ENCODE measurements at places on chromosomes 4 and X.

DNA sequence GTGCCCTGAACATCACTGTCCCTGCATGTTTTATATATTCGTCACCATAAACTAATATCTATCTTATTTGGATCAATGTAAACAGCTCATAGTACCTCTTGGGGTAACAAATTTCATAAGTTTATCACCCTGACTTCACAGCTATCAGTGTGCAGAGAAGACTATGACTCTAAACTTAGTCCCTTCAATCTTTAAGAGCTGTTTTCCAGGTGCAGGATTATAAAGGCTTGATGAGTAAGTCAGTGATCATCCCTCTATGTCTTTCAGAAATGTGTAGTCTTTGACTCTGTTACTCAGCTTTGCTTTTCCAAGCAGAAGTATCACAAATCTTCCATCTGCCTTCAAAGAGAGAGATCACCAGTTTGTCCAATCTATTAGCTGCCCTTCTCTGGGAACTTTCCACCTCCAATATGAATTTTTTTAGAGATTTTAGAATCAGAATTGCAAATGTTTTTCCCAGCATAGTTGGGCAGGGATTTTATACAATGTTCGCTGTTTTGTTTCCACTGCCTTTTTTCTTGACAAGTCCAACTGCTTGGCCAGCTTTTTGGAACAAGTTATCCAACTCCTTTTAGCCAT is 45.1 kb upstream of the TSPAN7 start:
- no peak for DNase-seq

- DNase-seq, result no peak
Measured at GRCh38 chr4:59987289-59987688, 1212.8 kb upstream of the ADGRL3 start.

GRCh38 chr4:181194096-181194495 is 1049.1 kb upstream of the TENM3 start:
- DNase-seq, result no peak

- DNase-seq, result no peak
Measured at GRCh38 chrX:123357941-123358340, 173.9 kb downstream of the GRIA3 start.

DNA sequence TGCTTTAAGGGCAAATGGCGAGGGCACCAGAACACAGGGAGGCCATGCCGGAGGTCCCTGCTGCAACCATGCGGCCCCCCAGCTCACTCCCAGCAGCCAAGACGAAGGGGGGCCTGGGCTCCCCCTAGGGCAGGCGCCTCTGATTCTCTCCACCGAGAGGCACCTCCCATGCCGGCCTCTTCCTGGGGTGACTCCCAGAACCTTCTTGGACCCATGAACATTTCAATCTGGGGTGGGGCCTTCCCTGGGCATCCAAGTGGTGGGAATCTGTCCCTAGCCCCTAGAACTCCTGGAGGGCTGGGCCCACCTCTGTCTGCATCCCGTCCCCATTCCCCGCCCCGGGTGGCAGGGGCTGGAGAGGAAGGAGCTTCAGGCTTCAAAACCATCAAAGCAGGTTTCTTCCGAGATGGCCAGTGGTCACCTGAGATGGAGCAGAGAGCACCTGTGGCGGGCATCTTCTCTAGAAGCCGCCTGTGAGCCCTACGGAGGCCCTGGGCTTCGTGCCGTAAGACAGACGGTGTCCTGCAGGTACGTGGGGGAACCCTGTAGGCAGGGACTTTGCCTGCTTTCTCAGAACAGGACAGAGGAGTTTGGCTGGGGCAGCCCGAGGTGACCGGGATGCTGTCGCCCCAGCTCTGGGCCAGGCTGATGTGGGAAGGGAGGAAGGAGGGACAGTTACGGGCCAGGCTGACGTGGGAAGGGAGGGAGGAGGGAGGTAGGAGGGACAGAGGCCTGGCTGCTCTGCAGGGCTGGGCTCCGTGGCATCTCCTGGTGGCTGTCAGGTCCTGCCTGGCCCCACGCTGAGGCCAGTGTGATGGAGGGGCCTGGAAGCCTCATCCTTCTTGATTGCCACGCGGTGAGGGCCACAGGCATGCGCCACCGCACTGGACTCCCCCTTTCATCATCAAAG is 6.8 kb upstream of the SLC25A6 start:
- DNase-seq, result no peak

DNA sequence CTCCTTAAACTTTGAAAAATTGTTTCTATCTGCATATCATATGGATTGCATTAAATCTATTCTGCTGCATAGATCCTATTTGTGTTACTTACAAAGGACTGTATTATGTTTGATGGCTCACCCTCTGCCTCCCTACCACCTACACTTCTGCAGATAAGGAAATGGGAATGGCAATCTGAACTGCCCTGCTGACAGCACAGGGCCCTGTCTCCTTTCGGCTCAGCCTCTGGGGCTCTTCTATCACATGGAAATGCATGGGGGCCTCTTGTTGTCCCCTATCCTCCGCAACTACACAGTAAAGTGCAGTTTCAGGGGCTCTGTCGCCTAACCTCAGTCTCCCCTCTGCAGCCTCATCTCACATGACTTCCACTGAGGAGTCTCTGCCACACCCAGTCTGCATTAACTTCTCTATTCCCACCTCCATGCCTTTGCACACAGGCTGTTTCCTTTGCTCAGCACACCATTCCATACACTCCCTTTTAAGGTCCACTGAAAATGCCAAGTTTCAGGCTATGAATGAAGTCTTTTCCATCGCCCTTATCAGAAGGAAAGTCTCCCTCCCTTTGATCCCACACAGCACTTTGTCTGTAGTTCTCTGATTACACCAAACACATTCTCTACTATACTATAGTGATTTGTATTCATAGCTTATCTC is 12.5 kb downstream of the RELL1 start:
- DNase-seq, result no peak

GRCh38 chrX:110042496-110042895 is 39.6 kb downstream of the TMEM164 start:
- DNase-seq, result no peak

- DNase-seq, result peak; percentile 15
Measured at GRCh38 chr4:113433116-113433515, 328.4 kb downstream of the CAMK2D start.

GRCh38 chrX:147602176-147602696 is 309.5 kb upstream of the FMR1 start:
- no peak for DNase-seq

DNA sequence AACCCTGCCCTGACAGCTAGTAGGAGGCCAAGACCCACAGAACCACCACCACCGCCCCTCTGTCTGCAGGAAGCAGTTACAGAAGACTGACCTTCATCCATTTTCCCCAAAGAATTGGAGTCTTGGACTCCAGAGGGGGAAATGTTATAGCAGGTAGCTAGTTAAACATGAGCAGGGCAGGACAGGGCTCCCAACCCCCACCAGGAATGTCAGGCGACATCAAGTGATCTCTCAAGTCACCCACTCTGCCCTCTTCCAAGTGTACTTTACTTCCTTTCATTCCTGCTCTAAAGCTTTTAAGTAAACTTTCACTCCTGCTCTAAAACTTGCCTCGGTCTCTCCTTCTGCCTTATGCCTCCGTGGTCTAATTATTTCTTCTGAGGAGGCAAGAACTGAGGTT is 17.1 kb upstream of the AADAT start:
- no peak for DNase-seq

- DNase-seq, result peak; percentile 11
Measured at GRCh38 chrX:137194164-137194563, 160.4 kb upstream of the GPR101 start.

DNA sequence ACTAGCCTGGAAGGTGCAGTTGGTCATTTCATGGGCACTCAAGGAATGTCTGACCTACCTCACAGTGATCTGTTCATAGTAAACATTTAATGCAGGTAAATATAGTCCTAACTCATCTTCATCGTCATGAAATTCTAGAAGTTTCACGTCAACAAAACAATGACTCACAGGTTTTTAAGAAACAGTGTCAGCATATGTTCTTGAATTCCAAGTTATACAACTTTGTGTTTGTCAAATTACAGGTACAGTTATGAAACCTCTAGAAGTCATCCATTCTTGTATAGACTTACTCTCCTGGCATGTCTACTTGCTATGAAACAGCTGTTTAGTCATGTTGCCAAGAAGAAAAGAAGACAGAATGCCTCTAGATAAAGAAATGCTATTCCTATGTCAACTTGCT is 46.6 kb downstream of the AFM start:
- DNase-seq, result no peak

- DNase-seq, result peak; percentile 37
Measured at GRCh38 chr4:53786632-53787031, 195.3 kb upstream of the LNX1 start.

- peak; percentile 49 for DNase-seq
Measured at GRCh38 chr4:75895744-75896314, 6.4 kb downstream of the PPEF2 start.

DNA sequence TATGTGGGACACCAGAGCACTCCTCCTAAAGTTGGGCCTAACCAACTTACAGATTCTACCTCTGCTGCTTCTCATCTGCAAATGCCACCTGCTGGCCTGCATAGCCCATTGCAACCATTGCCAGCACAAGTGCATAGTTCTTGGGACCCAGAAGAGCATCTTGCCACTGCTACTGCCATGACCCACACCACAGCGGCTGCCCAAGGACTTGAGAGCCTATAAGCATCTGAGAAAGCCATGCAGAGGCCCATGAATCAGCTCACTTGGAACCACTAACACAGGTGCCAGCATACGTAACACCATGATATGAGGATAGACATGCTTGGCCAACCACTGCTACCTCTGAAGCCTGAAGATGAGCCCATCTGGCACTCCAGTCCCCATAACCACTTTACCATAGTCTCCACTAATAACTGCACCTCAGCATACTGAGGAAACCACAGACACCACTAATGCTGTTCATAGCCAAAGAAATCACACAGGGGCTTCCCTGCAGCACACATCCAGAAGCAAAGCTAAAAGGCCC is 258.1 kb upstream of the AGTR2 start:
- no peak for DNase-seq

GRCh38 chrX:581720-582298 is 48.8 kb upstream of the SHOX start:
- DNase-seq, result no peak

All from GM03348 (cell line).